HCEC 1CT (cell line): ENCODE measurements at places on chromosomes 5 and 9.
A peak's percentile ranks its signal among the peaks of the same experiment; 100 is the strongest.

DNA sequence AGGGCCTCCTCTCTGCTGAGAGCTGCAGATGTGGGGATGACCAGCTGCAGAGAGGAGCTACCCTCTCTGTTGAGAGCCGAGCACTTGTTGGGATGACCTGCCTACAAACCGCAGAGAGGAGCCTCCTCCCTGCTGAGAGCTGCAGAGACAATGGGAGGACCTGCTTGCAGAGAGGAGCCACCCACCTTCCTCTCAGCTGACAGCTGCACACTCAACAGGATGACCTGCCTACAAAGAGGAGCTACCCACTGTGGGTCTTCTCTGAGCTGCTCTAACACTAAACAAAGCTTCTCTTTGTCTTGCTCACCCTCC lies 19.6 kb downstream of the TMEM38B start:
- no peak for DNase-seq

- DNase-seq: peak; percentile 92
Observed at GRCh38 chr5:151741678-151742423, 16.6 kb downstream of the ATOX1 start.

DNA sequence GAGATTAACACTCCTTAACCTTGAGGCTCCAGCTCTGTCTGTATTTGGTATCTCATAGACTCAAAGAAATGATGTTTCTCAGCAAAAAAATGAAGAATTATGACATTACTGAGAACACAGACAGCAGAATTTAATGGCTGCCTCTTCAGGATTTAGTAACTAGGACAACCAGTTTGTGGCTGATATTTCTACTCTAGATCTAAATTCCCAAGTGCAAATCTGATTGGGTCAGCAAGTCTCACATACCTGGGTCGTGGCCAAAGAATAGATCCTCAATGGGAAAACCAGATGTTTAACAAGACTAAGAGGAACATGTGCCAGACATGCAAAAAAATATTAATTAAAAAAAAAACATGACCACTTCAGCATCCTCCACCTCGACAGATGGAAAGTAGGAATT lies 608.9 kb downstream of the DTWD2 start:
- no peak for DNase-seq

GRCh38 chr5:10747678-10748622 lies 13.1 kb downstream of the DAP start:
- DNase-seq: no peak

DNA sequence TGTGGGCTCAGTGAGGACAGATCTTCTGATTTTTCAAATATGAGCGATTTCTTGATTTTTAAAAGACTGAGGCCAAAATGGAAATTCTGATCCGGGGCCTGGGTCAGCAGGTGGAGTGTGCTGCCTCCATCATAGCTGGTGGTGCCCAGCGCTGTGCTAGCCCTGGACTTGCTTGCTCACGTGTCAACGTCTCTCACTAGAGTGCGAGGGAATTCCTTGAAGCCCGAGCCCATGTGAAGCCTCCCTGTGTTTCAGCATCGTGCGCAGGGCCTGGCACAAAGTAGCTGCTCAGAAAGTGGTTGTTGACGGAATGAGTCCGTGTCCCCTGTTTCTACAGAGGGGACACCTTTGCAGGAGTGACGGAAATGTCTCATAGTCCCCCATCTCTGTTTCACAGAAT lies 50.5 kb downstream of the RGS3 start:
- no peak for DNase-seq

GRCh38 chr9:130395810-130396435 lies 48.8 kb upstream of the ASS1 start:
- DNase-seq: no peak

- DNase-seq: no peak
Observed at GRCh38 chr9:93174976-93175375, 9.0 kb upstream of the WNK2 start.

DNA sequence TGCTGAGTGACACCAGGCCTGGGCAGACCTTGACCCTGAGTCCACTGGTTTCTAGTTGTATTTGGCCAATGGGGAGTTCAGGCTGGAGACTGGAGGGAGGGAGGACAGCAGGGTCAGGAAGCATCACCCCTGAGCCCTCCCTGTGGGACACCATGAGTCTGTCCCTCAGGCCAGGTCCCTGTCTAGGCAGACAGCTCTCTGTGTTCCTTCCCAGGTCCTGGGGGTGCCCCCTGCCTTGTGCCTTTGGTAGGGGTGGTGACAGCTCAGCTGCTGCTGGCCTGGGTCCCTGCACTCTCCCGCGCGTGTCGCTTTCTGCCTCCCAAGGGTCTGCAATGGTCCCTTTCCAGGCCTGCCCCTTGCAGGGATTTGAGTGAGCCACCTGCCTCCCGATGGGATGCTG lies 125.5 kb downstream of the OLFM1 start:
- no peak for DNase-seq

DNA sequence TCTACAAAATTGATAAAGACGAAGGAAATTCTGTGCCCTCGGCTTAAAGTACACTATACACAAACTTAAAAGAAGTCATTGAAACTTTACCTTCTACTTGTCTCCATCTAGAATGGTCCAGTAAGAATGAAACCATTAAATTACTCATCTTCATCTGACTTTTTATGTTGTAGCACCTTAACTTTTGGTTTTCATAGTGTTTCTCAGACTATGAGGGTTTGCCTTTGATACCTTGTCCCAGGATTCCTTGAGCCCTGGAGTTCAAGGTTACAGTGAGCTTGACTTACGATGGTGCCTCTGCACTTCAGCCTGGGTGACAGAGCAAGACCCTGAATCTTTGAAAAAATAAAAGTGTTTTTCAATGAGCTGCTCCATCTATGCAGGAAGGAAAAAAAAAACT lies 132.2 kb downstream of the CDC42SE2 start:
- no peak for DNase-seq

GRCh38 chr9:78072586-78073199 lies 41.1 kb upstream of the GNAQ start:
- no peak for DNase-seq

DNA sequence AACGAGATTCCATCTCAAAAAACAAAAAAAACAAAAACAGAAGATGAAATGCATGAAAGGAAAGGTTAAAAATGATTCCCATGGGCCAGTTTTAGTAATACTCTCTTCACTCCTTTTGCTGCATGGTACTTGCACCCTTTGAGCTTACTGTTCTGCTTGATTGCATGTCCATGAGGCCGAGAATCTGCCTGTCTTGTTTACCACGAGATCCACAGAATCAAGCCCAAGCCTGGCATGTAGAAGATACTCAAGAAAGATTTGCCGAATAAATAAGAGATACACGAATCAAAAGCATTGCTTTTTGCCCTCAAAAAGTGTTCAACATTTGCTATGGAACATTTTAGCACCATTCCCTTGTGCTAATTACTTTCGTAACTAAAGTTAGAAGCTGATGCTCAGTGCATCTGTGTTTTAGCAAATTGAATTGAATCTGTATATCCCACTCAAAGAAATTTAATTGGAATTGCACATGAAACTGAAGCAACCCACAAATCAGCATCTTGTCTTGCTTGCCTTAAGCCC lies 1.1 kb downstream of the FAXDC2 start:
- no peak for DNase-seq

DNA sequence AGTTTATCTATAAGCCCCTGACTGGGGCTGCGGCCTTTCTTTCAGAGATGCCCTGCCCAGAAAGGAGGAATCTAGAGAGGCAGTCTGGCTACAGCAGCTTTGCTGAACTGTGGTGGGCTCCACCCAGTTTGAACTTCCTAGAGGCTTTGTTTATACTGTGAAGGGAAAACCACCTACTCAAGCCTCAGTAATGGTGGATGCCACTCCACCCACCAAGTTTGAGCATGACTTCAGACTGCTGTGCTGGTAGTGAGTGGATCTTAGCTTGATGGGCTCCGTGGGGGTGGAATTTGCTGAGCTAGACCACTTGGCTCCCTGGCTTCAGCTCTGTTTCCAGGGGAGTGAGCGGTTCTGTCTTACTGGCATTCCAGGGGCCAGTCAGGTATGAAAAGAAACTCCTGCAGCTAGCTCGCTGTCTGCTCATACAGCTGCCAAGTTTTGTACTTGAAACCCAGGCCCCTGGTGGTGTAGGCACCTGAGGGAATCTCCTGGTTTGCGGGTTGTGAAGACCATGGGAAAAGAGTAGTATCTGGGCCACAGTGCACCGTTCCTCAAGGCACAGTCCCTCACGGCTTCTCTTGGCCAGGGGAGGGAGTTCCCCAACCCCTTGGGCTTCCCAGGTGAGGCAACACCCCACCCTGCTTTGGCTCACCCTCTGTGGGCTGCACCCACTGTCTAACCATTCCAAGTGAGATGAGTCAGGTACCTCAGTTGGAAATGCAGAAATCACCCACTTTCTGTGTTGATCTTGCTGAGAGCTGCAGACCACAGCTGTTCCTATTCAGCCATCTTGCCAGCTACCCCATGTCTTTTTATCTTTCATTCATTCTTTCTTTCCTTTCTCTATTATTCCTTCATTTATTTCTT lies 211.8 kb upstream of the C9orf72 start:
- DNase-seq: no peak

GRCh38 chr9:113359385-113359784 lies 10.0 kb downstream of the BSPRY start:
- DNase-seq: no peak

- DNase-seq: no peak
Observed at GRCh38 chr9:127370672-127371648, 26.0 kb upstream of the SLC2A8 start.

- DNase-seq: no peak
Observed at GRCh38 chr9:37839496-37840461, 39.2 kb downstream of the DCAF10 start.

- DNase-seq: no peak
Observed at GRCh38 chr5:139849942-139850341, 54.3 kb downstream of the PSD2 start.

DNA sequence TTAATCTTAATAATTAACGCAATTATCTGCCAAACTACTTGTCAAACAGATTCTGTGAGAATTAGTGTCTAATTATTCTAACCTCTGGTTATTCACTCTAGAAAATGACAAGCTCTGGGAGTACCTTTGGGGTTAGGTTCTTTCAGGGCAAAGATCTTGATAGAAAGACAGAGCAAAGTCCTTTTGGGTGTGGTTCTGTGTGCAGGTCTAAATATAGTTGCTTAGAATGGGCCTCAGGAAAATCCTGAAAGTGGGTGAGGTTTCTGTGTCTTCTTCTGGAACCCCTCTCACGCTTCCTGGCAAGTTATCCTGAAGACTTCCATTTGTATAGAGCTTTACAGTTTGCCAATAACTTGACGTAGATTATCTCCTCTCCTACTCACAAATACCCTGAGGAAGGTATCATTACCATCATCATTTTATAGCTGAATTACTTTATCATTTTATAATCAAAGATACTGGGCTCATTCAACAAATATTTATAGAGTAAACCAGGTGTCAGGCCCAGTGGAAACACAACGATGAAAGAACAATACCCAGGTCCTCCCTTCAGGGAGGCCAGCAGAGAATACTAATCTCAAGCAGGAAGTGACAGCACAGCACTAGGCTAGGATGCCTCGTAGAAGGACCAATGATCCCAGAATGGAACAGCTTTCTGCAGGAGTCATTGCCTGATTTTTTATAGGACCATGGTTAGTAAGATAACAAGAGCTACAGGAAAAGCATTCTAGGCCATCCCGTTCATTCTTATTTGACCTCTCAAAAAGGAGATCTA lies 27.6 kb upstream of the LHFPL2 start:
- DNase-seq: no peak

GRCh38 chr9:86589273-86589672 lies 235.1 kb upstream of the TUT7 start:
- DNase-seq: no peak

DNA sequence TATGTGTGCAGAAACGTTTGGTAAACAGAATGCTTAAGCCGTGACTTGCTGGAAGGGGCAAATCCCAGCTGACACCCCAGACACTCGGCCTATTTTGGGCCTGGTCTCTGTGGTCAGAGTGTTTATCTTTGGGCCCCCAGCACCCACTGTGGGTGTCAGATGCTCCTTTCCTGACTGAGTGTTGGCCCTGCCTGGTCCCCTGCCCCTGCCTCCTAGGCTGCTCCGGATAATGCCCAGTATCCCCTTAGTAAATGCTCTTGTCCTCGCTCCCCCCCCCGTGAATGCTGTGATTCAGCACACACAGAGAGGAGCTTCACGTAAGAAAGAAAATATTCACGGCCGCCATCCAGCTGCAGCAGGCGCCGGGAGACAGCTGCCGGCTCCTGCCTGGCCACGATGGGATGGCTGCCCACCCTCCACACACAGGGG lies 11.3 kb upstream of the ANGPTL2 start:
- DNase-seq: peak; percentile 79

DNA sequence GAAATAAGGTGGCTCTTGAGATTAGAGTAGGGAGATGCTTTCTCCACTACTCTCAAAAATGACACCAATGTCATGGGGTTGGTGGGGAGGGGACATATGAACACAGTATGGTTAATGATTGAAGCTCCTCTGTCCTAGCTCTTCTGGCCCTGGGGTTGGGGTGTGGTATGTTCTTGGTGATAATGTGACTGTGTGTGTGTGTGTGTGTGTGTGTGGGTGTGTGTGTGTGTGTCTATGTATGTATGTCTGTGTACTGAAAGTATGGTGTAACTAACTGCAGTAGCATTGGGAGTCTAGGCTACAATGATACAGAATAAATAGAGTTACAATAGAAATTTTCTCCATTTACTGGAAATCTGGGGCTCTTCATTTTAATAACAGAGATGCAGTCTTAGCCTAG lies 121.0 kb upstream of the CD180 start:
- DNase-seq: no peak

GRCh38 chr5:163459462-163459818 lies 462 bp downstream of the NUDCD2 start:
- no peak for DNase-seq

GRCh38 chr5:136430081-136430480 lies 64.7 kb upstream of the TRPC7 start:
- DNase-seq: no peak

- DNase-seq: peak; percentile 75
Observed at GRCh38 chr5:123156577-123157296, 67.7 kb downstream of the PRDM6 start.

DNA sequence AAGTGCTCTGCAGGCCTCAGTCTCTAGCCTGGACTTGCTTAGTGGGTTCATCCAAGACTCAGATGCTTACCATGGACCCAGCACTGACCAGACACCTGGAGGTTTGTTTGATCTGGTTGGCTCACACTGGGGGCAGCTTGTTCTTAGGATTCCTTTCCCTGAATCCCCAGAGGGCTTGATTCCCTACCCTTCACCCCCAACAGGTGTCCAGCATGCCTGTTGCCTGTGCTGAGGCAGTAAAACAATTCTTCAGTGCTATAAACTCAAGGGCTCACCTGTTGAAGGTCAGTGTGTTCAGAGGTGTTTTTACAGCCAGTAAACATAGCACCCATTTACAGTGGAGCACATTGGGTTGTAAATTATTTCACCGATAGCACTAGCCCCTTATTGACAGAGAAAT lies 123.8 kb upstream of the KLF4 start:
- no peak for DNase-seq

DNA sequence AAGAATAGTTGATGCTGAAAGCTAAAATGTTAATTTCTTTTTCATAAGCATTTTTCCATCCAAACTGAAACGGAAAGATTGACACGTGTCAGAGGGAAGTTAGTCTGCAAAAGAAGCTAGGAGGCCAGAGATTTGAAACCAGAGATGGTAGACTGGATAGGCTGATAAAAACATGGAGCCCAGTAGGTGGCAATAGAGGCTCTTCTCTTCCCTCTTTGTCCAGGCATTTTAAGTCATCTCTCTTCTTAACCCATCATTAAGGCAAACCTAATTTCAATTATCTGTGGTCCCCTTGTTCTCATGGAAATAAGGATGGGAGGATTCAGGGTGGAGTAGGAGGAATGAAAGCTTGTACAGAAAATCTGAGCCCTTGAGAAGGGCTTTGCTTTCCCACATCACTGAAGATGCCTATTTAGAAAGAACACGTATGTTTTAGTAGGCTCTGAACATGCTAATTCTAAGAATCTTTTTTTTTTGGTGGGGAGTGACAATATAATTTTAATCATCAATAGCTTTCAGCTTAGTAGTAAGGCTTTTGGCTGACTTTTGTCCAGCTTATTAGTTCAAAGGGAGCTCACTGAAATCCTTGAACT lies 66.6 kb downstream of the ZNF474 start:
- DNase-seq: peak; percentile 63
